ENCODE measurements at places on chromosomes 4 and X.

- no peak for DNase-seq
These were observed 32.4 kb downstream of the FGFRL1 start for GRCh38 chr4:1043651-1044468.

DNA sequence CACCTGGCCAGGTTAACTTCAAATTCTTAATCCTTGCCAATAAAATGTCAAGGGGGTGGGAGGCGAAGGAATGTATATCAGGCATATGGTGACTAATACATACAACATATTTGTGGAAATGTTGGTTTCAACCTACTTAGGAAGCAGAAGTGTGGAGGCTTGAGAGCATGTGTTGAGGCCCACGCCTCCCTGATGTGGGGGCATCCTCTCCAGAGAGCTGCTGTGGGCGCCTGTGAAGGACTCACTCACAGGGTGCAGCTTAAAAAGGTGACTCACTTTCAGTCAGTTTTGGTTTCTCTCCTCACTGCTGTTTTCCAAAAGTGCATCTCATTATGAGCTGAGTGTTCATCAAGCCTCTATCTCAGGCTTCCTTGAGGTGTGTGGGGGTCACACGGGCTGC is 27.5 kb downstream of the LNX1 start:
- DNase-seq = no peak

GRCh38 chr4:8179074-8179473 is 20.0 kb upstream of the SH3TC1 start:
- DNase-seq = no peak

DNA sequence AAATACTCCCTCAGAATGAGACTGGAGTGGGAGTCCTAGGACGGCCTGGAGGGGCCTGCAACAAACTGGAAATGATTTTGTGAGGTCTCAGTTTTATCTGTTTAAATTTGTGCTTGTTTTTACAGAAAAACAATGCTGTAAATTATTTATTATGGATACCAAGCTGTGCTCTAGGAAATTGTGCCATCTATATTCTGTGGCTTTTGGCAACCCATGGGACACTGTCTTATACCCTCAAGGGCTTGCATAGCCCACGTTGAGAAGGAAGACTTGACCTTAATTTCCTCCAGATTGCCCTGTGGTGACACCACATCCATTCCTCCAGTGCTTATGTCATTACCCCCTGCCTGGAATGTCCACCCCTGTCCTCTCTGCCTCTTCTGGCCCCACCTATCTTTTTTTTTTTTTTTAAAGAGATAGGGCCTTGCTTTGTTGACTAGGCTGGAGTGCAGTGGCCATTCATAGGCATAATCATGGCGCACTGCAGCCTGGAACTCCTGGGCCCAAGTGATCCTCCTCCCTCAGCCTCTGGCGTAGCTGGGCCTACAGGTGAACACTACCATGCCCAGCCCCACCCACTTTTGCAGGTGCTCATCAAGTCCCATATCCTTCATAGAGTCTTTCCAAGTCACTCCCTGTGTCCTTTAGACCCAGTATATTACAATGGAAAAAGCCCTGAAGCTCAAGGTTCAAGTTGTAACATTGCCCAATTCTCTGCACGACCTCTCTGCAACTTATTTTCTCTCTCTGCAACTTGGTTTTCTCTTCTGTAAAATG is 77.4 kb downstream of the HPRT1 start:
- no peak for DNase-seq

DNA sequence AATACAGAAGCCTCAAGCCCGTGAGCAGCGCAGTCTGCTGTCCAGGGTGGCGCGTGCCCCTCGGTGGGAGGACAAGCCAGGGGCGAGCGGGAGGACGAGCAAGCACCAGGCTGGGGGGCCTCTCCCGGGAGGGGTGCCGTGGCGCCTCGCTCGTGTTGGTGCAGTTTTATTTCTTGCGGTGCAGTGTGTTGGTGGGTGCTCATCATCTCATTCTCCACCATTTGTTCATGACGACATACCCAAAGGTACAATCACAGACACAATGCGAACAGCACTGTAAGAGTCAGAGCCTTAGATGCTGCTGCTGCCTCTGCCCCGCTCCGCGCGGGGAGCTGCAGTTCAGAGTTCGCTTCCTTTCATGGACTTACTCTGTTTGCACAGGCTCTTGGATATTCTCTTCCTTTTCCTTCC is 30.3 kb downstream of the RGS12 start:
- no peak for DNase-seq

DNA sequence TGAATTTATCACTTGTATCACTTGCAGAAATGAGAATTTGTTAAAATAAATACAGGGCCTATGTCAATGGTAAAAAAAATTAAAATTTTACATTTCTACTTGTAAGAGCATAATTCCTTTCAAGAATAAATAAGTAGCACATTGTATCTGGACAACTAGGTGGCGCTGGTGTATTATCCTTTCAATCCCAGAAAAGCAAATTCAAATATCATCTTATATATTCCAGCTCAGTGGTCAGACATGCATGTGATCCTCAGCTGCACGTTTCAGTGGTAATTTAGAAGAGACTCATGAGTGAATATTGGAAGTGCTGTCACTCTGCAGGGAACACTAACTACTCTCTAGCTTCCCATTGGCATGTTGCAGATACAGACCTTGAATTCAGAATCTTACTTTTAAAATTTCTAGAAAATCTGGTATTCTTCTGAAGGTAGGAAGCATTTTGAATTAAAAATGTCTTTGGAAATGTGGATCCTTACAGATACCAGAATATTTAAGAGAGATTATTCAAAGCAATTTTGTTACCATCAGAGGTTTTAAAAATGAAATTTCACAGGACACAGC is 1414.7 kb upstream of the TENM3 start:
- no peak for DNase-seq

DNA sequence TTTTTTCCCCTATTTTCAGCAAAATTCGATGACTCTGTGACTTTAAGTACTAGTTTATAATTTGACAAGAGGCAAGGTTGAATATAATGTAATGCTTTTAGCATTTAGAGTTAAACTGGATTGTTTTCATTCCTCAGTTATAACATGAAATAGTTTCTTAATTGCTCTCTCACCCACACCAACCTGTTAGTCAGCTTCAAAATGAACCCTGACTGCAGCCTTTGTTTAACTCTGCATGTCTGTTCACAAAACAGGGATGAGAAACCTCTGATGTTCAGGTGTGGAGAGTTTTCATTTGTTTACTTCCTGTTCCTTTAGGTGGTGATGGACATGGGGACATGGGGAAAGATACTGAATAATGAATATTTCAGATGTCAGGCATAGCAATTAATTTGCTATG is 49.9 kb upstream of the MND1 start:
- DNase-seq = no peak

DNA sequence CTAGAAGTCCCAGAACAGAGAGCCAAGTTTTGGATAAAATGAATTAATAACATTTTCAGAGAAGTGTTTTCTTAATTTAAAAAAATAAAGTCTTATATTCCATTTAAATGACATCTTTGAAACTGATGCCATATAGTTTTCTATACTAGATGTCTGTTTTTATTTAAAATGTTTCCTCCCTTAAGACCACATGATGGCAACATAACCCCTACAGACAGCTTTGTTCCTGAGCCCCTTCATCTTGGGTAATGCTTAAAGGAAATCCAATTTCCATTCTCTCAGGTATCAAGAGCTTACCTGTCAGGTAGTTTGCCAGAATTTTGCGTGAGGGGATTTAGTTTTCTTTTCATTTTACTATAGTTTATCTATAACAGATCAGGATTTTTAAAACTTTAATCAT is 181.4 kb upstream of the UGT8 start:
- no peak for DNase-seq

GRCh38 chr4:70713453-70714078 is 8.2 kb upstream of the RUFY3 start:
- DNase-seq = no peak

- DNase-seq = no peak
These were observed at the start of gene P2RY10 for GRCh38 chrX:78945186-78945912. Gene P2RY10, plus strand, starts transcription at chrX:78945391. Its CDS starts 15,130 bp downstream, at chrX:78960521.

DNA sequence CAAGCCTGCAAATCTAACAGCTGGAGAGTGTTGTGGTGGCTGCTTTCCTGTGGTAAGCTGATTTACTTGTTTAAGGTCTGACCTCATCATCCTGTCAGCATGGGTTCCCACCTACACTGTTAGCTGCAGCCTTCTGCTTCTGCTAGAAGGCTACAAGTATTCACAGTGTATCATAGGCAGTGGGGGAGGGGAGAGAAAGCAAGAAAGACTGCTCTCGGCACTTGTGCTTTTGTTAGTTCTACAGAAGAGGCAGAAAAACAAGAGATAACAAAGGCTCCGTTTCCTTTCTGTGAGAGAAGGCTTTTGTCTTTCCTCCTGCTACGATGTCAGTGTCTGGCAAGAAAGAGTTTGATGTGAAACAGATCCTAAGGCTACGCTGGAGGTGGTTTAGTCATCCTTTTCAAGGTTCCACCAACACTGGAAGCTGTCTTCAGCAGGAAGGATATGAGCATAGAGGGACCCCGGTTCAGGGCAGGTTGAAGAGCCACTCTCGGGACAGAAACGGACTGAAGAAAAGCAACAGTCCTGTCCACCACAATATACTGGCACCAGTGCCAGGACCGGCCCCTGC is at the start of gene KLHL4:
Gene KLHL4 (plus strand): TSS at position 232 of the 571 bp plus-strand sequence. CDS start 92 bp downstream, at position 324.
- DNase-seq = no peak

- no peak for DNase-seq
These were observed 72.6 kb downstream of the SMARCA5 start for GRCh38 chr4:143586080-143586479.

GRCh38 chr4:109985993-109986974 is 73.6 kb downstream of the EGF start:
- no peak for DNase-seq

- DNase-seq = no peak
These were observed 35.3 kb upstream of the SPRY1 start for GRCh38 chr4:123361195-123361861.

GRCh38 chrX:15686818-15687685 is 22.4 kb upstream of the CLTRN start:
- DNase-seq = peak; percentile 1

DNA sequence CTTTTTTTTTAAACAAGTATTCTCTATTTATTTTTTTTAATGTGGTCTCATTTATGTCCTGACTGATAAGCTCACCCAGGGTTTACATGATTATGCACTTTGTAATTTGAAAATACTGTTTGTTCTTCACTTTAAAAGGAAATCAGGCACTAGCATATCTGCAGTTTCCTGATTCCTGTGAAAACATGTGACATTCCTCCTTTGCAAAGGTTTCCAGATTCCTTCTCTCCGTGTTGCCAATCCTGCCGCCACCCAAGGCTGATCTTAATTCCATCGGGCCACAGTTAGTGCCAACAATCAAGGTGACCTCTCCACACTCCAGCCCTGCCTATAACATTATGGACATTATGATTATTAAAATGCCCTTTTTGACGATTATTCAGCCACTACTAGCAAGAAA is 225.4 kb downstream of the PCDH7 start:
- no peak for DNase-seq

GRCh38 chrX:23631136-23631535 is 36.2 kb upstream of the PRDX4 start:
- DNase-seq = no peak

- DNase-seq = no peak
These were observed 139.7 kb downstream of the TSPAN5 start for GRCh38 chr4:98518559-98519267.

DNA sequence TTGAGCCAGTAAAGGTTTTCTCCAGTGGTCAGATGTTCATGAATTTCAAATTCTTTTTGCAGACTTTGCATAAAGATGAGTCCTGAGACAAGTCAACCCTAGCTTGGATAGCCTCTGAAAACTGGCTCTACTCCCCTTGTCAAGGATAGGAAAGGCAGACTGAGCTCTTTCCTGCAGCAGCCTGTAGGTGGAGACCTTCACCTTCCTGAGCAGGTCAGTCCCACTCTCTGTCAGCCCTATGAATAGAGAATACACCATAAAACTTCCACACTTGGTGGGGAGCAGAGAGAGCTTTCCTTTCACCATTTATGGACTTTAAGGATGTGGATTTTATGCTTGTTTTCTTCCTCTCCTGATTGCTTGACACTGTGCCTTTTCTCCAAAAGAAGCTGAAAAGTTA is 41.9 kb downstream of the PCDH19 start:
- no peak for DNase-seq

DNA sequence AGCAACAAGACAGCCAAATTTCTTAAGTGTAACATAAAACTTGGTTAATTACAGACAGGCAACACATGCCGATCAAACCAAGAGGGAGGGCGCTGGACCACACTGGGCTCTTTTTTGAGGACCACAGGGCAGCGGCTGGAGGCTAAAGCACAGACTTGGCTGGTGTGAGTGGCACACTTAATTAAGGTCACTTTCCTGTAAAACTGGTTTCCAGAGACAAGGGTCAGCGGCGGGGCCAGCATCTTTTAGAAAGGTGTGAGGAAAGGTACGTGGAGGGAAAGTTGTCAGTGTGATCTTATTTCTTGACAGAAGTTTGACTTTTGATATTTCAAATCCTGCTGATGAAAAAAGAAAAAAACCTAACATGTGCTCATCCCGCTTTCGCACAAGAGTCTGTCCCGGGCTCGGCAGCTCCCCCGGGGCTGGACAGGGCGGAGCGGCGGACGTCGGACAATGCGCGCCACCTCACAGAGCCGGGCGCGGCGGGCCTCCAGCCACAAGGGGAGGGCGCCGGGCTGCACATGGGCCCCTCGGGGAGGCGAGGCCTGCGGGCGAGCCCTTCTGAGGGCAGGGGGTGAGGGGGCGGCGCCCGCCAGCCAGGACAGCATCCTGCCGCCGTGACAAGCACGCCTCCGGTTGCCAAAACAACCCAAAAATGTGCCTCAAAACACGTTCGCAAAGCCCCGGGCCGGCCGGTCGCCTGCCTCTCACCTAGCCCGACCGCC is 660 bp upstream of the HSPA4L start:
- DNase-seq = no peak

DNA sequence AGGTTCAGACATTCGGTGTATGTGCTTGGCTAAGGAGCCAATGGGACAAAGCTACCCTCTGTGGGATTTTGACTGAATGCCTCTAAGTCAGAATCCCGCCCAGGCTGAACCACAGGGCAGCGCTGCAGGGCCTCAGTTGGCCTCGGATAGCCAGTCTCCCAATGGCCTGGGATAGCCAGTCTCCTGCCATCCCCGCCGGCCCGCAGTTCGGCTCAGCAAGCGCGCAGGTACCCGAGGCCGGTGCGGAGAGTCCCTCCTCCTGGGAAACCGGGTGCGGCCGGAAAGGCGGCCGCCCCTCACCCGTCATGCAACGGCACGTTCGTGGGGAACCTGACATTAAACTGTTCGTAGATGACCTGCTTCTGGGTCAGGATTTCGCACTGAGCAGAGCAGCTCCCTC is 16.1 kb downstream of the PPEF2 start:
- no peak for DNase-seq

- no peak for DNase-seq
These were observed 204.2 kb upstream of the IL15 start for GRCh38 chr4:141432000-141432712.

DNA sequence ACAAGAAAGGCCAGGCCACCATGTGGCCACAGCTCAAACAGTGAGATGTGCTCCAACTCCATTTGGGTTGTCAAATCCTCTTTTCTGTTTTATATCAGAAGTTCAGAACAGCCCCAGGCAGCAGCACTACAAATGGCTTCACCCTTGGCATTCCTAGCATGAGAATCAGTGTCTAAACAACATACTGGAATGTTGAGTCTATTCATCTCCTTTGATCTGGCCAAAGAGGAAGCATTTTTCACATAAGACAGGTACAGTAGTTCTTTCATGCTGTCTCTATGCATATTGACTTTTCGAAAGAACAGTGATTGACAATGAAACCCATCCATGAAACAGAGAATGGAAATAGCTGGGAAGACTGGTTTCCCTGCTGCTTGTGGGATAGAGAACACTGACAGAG is 289.5 kb downstream of the USP46 start:
- no peak for DNase-seq

- no peak for DNase-seq
These were observed 76.2 kb upstream of the PAQR3 start for GRCh38 chr4:79015411-79015810.

Measured in activated CD4-positive, CD25-positive, alpha-beta regulatory T cell (primary cell).